WTC11 (cell line): ENCODE measurements at places on chromosomes 1 and 21.
A peak's percentile ranks its signal among the peaks of the same experiment; 100 is the strongest.

GRCh38 chr1:182556279-182556678 lies 32.8 kb downstream of the RNASEL start:
- DNase-seq: no peak

GRCh38 chr1:32724678-32725614 lies 22.4 kb upstream of the SYNC start:
- no peak for DNase-seq

DNA sequence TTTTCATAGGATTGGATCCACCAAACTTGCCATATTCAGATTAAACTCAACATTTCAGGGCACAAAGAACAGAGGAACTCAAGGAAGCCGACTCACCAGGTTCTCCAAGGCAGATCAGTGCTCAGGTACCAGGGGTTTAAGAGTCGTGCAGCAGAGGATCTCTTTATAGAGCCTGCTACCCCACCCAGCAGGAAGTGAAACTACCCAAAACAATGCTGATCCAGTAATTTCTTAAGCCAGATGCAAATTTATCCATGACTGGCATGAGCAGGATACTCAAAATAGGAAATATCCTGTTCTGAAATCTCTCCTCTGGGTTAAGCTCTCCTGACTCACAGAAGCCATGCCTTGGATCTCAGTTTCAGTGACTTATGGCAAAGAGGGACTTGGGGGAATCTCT lies at the start of gene SPRR2A:
Gene SPRR2A (minus strand): TSS at position 138 of the 400 bp plus-strand sequence. CDS start 777 bp downstream, outside the sequence.
- DNase-seq: no peak

DNA sequence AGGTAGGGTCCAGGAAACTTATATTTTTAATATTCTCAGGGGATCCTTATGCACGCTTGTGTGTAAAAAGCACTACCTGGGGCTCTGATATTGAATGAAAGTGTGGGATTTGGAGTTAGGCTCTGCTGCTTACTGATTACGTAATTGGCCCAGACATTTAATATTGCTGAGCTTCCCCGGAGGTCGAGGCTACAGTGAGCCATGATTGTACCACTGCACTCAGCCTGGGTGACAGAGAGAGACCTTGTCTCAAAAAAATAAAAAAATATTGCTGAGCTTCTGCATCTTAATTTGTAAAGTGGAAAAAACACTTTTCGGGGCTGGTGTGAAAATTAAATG lies 62.2 kb upstream of the KIF26B start:
- no peak for DNase-seq

DNA sequence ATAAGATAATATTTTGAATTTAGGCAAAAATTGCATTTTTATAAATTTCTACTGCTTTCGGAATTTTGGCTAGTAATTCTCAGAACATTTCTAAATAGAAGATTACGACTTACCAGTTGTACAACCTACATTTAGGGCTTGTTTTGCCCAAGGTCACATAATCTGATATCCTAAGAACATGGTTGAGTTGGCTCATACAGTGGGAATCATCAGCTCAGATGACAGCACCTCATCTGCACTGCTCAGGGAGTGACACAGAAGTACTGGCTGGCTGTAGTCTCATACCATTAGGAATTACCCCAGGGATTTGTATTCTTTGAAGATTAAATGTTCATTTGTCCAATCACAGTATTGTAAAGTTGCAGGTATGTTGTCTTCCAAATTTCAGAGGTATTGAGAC lies 217.6 kb downstream of the ADGRL2 start:
- DNase-seq: no peak

DNA sequence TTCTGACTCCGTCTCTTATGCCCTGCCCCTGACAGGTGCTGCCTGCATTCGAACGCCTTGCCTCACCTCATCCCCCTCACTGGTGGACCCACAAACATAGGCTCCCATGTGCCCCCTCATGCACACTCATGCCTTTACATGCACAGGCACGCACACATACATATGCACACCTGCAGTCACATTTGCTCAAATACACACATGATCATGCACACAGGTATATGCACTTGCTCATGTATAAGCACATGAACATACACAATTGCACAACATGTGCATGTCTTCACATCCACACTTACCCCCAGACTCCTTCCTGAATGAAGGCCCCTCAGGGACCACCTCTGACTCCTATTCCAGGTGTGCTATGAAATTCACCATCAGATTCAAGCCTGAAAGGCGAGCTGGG lies 506.9 kb downstream of the PTPRU start:
- DNase-seq: no peak

DNA sequence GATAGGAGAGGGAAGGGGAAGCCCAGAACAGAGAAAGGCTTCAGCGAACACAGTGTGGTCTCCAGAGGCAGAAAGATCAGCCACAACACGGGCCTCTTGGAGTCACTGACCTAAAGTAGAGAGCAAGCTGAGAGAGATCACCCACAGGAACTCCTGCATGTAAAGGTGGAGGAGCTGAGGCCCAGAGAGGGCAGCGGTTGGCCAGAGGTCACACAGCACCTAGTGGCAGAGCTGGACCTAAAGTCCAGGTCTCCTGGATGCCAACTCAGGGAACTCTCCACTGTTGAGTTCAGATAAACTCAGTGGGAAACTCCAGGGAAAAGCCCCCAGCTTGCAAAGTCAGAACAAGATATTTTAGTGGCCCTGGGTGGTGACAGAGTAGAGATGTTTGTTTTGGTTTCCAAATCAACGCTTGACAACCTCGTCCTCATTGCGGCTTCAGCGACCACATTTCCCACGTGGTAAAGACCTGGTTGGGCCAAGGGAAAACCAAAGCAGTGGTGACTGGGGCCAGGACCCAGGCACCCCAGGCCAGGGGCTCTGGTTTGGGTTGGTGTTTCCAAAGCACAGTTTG lies 4.6 kb downstream of the IFFO2 start:
- DNase-seq: no peak

DNA sequence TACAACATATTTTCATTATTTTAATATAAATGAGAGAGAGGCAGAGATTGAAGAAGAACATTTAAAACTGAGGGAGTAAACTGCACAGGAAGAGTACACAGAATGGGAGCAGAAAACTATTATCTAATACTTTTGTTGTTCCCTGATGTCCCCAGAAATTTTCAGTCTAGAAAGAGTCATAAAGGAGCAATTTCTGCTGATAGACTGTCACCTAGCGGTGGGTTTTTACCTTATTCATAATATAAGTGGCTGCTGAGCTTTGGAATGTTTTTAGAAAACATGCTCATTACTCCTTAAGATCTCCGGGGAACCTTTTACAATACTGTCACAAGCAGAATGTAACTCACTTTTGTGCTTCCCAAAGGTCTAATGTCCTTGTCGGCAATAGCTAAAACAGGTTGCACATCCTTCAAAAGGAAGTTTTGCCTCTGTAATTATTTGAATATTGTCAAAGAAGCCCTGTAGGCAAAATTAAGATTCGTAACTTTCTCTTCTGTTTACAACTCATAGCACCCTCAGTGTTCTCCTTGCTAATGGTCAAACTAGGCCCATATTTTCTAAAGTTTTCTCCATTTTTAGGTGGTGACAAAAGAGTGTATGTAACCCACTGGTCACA lies 4.9 kb upstream of the NPL start:
- no peak for DNase-seq

DNA sequence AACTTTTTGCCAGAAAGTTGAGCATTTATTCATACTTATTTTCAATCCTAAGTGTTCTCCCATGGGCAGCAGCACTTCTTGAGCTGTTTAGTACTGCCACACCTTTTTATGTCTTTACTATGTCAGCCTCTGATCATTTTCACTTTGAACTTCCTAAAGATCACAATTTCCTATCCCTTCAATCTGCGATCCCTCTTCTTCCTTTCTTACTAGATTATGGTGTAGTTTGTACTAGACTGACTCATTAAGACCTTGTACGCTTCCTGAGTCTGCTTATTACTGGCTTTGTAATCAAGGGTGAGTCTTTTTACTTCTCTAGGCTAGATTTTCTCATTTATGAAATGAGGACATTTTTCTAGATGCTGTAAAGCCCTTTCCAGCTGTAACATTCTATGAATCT lies 55.1 kb downstream of the LRIG2 start:
- no peak for DNase-seq

DNA sequence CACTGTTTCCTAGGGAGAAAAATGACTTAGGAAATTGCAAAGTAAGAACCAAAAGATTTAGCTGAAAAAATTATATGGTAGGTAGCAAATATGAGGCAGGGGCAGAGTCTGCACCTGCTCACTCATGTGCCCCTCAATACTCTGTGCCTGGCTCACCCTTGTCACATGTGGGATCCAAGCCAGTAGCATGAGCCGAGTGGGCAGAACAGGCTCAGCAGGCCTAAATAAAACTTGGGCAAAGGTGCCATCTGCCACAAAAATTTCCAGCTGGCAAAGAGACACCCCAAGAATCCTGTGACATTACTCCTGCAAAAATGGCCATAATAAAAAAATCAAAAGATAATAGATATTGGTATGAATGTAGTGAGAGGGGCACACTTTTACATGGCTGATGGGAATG lies 1321.2 kb downstream of the NCAM2 start:
- no peak for DNase-seq

DNA sequence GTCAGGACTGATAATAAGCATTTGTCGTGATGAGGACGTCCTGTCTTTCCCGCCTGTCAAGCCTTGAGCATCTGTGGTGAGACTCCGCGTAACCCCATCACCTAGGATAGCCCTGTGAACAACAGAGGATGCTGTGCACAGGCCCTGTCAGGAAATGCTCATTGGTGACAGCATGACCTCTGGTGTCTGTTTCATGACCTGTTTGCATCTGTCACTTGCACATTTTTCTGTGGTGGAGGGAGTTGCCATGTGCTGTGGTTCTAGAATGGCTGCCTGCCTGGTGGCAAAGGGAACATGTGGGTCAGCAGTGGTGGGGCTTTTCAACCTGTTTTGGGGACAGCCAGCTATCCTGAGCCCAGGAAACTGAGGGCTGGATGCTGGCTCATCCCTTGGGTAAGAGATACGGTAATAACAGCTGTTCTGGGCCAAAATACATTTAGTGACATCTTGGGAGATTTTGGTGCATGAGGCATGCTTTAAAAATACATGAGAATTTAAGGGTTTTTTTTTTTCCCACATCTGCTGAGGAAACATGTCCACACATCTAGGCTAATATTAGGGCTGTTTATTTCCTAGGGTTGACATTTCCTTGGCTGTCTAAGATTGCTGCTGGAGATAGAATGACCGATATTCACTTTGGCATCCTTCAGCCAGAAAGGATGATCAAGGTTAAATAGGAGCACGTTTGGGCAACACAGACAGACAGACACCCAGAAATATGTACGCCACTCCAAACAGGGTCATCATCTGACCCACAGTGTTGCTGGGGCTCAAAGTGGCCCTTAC lies 52.9 kb downstream of the KCNC4 start:
- no peak for DNase-seq

- DNase-seq: peak; percentile 29
These were observed 283.3 kb downstream of the RRAGC start for GRCh38 chr1:38576241-38576640.
